NCI-H524 (cell line): ENCODE measurements at places on chromosomes 11 and 22.
A peak's percentile ranks its signal among the peaks of the same experiment; 100 is the strongest.

DNA sequence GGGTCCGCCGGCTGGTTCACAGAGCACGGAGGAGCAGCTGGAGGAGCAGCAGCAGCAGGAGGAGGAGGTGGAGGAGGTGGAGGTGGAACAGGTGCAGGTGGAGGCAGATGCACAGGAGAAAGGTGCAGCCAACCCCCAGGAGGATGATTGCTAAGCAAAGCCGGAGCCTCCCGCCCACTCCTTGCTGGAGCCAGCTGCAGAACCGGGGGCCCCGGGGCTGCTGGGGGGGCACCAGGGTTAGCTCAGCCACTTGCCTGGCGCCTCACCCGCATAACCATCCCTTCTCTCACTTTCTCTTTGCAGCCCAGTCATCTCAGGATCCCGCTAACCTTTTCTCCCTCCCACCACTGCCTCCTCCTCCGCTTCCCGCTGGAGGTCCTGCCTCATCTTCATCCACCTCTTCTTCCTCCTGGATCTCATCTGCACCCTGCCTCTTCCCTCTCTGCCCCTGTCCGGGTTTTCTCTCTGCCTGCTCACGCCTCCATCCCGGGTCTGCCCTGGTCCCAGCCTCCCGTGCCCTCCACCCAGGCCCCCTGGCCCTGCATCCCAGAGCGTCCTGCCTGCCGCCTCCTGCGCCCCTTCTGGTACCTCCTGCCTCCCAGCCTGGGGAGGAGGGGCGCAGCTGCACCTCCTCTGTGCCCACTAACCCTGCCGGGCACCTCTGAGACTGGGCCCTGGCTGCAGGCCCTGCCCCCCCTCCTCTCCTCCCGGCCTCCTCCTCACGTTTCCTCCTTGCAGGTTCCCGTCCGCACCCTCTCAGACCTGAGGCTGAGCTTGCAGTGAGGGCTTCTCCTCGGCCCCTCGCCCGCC lies 9.5 kb downstream of the KCTD17 start:
- DNase-seq, result no peak

GRCh38 chr22:46774253-46774979 lies 12.0 kb downstream of the TBC1D22A start:
- no peak for DNase-seq

- no peak for DNase-seq
Observed at GRCh38 chr11:114050258-114050927, 9.1 kb upstream of the ZBTB16 start.

DNA sequence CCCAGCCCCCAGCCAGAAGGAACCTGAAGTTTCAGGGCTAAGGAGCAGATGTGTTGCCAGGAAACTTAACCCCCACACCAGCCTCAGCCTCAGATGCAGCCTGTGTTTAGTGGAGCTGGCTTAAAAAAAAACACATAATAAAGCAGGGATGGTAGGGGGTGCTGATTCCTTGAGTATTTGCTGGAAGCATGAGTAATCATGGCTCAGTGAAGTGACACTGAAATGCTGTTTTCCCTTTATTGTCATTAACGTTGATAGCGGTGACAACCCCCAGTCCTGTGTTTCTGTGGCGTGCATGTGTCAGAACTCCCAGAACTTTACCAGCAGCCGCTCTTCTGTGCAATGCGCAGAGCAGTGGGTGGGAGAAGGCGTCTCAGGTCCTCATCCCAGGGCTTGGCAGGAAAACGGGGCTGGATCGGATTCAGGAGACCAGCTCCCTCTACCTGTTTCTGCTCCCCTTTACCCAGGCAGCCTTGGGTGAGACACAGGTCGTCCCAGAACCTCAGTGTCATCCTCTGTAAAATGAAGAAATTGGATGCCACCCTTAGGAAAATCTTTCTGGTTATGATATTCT lies 1282.1 kb downstream of the TBC1D22A start:
- peak; percentile 3 for DNase-seq

DNA sequence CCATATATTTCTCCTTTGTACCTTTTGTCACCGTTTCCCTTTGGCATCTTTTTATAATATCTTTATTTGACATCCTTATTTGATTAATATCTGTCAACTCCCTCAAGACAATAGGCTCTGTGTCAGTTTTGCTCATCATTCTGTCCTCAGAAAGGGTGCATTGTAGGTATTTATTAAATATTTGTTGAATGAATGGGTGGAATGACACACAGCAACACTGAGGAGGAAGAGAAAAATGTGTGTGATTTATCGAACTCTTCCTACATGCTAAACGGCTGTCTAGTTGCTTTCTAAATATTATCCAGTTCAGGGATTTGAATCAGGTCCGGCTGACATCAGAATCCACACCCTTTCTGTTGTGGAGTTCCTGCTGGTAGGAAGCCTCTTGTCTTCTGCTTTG lies 98.2 kb downstream of the NAV2 start:
- no peak for DNase-seq

- DNase-seq, result no peak
Observed at GRCh38 chr11:18384157-18384641, 10.2 kb upstream of the LDHA start.

DNA sequence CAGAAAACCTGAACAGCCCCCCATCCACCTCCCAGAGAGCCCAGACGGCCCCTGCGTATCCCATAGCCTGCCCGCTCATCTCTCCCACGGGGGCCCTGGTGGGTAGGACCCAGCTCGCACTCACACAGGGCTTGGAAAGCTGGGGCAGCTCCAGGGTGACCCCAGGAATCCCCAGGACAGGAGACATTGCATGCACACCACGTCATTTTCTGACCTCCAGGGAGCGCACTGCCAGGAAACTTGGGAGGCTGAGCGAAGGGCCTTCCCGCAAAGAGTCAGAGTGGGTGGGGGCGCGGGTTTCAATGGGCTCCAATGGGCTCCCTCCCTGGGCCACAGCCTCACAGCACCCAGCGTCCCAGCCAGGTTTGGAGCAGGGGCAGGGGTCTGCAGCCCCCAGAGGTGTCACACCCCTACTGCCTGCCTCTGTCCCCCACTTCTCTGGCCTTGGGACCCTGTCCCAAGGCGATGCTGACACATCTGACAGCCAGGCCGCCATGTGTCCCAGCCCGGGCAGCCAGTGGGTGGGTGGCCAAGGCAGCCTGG lies 8.2 kb upstream of the SYT8 start:
- no peak for DNase-seq

DNA sequence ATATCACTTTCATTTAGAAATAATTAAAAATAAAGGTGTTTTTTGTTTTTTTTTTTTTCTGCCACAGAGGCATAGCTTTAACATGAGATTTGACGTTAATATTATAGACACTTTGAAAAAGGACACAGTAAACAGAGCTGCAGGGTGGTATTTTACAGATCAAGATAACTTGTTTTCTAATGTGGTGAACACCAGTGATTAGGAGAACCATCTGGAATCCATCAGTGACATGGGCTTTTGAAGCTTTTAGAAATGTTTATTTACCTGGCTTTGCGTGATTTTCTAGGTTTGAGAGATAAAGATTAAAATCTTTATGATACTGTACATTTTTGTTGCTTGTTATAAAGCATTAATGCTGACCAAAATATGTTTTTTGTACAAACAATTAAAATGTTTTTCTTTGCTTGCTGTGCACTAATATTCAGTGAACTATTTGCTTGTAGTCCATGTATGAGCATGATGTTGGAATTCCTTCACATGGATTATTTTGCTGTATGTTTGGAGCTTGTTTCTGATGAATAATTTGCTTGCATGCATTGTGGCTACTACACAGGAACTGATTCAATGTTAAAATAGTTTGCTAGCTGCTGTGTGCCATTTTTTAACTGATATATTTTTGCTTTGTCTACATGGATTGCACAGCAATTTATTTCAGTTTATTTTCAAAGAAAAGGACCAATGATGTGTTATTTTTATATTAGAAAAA lies 352.1 kb upstream of the NARS2 start:
- DNase-seq, result no peak

- DNase-seq, result no peak
Observed at GRCh38 chr11:107704451-107704850, 7.4 kb downstream of the SLN start.

DNA sequence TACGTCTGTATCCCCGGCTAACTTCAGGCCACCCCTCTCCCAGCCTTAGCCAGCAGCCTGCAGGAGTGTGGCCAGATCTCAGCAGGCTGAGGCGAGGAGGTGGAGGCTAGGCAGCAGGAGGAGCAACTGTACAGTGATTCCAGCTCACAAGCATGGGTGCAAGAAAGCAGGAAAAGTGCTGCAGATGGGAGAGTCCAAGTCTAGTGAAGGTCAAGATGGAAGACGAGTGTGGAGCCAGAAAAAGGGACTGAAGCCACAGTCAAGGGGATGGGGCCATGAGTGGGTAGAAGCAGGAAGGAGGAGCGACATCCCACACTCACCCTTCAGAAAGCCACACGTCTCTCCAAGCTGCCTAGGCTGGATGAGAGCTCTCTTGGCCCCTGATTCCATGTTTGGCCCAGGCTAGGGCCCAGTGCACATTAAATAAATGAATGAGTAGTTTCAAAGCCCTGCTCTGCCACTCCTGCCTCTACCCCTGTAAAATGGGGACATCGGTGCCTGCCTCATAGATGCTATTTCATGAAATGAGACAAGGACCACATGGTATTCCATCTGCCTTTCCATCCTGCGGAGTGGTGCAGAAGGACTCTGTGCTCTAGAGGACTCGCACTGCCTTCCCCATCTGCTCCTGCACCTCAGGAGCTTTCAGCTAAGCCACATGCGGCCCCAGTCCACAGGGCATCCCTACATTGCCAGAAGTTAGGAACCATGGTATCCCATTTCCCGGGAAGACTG lies 2.9 kb downstream of the YDJC start:
- peak; percentile 91 for DNase-seq

DNA sequence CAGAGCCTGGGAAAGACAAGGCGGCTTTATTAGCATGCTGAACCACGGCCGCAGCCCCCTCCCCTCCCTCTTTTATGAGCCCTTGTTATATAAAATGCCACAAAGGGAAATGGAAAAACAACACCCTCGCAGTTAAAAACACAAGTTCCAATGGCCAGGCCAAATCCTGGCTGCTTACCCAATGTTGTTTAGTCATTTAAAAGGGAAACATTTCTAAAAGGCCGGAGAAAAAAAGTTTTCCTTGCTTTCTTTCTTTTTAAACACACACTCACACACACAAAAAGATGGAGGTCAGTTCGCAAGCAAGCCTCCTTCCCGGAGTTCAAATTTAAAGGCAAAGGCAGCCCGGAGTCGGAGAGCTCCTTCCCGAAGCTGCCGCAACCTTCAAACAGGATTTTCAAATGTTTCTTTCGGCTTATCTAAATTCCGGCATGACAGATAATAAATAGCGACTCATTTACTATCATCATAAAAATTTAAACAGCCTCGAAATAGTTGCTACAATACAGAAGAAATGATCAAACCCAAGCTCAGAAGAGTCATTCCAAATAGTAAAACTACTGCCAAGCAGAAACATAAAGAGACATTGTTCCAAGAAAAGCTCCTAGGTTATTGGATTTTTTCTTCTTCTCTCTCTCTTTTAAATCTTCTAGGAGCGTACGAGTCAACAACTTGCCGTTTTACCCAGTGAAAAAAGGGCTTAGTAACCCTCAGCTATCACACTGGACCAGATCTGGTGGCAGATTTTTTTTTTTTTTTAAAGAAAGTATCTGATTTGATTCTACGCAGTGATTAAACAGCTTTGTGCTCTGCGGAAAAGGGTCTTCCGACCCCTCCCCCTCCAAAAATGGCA lies 3.5 kb downstream of the PHF21B start:
- no peak for DNase-seq

- no peak for DNase-seq
Observed at GRCh38 chr11:65915821-65916251, 3.0 kb downstream of the C11orf68 start.

DNA sequence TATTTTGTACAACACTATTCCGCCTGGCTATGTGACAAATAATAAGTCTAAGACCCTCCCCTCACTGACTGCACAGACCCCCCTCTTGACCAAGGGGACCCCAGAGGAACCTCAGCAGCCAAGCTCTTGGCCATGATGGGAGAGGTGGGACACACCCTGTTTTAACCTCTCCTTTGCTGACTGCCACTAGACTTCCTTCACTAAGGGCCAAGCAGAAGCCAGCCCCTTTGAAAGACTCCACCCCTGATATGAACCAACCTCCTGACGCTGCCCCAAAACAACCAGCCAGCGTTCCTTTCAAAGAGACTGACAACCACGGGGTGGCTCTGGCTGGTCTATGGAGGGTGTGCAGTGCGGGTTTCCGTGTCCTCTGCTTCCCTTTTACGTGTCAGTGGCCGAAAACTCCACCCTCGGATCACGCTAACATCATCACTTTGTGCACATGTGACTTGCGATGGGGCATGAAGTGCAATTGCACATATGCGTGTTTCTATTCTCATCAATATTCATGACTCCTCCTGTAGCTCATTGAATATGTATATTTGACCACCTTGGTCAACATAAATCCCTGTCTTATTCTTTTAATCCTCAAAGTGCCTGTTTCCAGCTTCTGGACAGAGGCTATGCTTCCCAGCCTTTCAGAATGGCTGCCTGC lies 643.9 kb downstream of the TBC1D22A start:
- DNase-seq, result no peak

DNA sequence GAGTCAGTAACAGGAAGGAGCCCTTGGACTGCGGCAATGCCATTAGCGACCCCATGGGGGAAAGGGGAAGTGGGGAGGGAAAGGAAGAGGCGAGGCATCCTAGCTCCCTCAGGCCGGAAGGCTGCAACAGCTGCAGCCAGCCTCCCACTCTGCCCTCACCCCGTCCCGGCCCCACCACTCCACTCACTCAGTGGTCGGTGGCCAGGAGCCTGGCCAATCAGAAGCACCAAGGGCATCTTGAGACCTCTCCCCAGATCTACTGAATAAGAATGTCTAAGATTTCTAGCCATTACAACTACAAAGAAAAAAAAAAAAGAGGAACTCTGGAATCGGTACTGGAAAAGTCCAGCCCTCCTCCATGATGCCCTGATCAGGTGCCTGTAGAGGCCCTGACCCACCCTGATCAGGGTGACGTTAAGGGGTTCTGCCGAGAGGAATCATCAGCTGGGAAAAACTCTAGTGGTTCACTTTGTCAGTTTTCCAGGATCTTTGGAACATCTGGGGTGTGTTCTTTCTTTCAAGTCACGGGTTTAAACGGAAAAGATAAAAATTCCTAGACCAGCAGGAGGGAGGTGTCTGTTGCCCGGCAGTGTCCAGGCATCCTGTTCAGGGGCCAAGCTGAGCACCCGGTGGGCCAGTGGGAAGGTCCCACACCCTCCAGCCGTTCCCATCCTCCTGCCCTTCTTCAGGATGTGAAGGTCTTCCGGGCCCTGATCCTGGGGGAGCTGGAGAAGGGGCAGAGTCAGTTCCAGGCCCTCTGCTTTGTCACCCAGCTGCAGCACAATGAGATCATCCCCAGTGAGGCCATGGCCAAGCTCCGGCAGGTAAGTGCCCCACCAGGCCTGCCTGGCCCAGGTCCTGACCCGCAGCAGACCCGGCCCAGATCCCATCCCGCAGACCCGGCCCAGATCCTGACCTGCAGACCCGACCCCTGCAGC lies 14.4 kb downstream of the OAF start:
- DNase-seq, result no peak

- DNase-seq, result no peak
Observed at GRCh38 chr22:42637555-42637954, 2.8 kb downstream of the ATP5MGL start.

- no peak for DNase-seq
Observed at GRCh38 chr11:121449123-121449522, 3.0 kb upstream of the SORL1 start.
